ENCODE measurements at places on chromosomes 7 and 10.

DNA sequence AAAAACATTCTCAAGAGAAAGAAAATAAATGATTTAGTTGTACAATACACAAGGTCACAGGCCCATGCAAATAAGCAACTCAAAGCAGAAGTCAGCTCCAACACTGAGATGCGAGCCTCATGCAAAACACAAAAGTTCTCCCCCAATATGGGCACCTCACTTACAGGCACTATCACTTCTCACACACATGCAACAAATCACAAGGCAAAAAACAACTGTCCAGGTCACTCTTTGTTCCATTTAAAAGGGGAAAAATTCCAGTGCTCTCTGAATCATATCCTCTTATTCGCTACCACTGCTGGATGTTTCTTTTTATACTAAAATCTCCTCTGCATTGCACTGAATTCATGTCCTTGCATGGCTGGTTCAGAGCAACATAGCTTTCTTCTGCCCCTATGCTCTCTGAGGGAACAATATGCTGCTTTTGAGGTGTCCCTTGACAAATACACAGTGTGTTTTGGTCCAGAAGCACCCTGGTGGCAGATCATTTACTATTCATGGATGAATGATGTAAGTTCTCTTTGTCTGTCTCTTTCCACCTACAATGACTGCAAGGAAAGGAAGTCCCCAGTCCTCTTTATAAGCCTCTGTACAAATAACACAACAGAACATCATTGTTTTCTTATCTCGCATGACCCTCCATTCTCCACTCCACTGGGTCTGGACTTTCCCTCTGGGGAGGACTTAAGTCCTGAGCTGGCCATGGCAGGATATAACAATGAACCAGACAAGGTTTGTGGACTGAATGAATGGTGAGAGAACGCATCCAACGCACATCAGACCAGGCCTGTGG lies 85.4 kb upstream of the GSDME start:
- DNase-seq = no peak

- no peak for DNase-seq
Observed at GRCh38 chr10:103653581-103654037, 160.1 kb downstream of the NEURL1 start.

- DNase-seq = no peak
Observed at GRCh38 chr10:29968585-29968984, 90.8 kb downstream of the JCAD start.

DNA sequence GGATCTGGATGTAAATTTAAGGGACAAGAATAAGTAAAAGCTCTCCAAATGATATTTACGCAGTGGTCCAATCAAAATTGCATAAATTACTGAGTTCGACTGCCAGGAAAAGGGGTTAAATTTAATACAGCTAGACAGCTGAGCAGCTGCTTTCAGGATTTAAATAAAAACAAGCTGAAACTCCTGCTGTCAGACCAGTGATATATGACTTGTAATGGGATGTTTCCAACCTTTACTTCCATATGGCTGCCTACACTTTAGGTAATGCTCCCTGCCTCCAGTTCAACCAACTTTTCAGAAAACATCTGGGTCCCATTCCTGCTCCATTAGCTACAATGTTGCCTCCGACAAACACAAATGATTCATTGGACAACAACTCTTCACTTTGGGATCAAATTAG lies 326.3 kb upstream of the DGKB start:
- DNase-seq = no peak

- DNase-seq = no peak
Observed at GRCh38 chr10:64288404-64288803, 767.2 kb downstream of the REEP3 start.

- no peak for DNase-seq
Observed at GRCh38 chr7:150990416-150991186, at the start of gene NOS3. Gene NOS3 (plus strand): TSS chr7:150991017. CDS start chr7:150993804, 2,787 bp downstream.

GRCh38 chr10:69074532-69074931 lies 13.4 kb upstream of the SRGN start:
- DNase-seq = no peak

- DNase-seq = no peak
Observed at GRCh38 chr10:7196284-7196683, 214.6 kb downstream of the SFMBT2 start.

DNA sequence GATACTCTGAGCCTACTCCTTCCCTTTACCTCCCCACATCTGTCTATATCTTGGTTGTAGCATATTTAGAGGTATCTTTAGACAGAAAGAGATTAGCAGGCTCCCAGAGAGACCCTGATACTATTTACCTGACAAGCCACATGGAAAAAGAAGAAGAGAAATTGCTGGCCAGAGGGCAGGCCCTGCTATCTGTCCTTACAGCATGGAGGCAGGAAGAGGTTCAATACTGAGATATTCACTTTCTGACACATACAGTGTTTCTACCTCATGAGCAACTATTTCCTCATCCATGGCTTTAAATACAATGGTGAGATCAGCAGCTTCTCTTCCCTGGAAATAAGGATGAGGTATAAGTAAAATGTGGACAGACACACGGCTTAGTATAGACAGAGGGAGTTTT lies 33.9 kb upstream of the TSPAN13 start:
- no peak for DNase-seq

DNA sequence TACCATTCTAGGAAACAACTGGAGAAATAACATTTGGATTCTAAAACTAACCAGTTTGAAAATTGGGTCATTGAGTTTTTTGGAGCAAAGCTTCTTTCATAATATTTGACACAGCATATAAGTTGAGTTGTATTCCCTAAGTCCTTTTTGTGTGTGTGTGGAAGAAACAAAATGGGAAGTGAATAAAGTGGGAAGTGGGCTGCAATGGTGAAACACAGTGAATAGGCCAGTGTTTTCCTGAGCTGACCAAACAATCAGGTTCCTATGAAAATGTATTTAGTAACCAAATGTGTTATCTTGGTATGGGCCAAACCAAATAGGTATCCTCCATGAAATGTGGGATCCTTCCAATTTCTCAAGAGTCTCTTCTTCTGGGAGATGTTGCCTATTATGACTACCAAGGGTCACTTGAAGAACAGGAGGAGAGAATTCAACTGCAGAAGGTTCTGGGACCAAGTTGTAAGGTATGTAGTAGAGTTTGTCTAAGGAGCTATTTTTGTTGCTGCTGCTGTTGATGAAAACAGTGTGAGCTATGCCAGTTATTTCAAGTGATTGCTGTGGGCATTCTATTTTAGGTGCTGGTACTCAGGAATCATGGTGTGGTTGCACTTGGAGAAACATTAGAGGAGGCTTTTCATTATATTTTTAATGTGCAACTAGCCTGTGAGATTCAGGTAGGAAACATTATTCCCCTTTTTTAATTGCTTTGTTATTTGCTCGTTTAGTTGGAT lies 88.3 kb upstream of the MXI1 start:
- DNase-seq = no peak

DNA sequence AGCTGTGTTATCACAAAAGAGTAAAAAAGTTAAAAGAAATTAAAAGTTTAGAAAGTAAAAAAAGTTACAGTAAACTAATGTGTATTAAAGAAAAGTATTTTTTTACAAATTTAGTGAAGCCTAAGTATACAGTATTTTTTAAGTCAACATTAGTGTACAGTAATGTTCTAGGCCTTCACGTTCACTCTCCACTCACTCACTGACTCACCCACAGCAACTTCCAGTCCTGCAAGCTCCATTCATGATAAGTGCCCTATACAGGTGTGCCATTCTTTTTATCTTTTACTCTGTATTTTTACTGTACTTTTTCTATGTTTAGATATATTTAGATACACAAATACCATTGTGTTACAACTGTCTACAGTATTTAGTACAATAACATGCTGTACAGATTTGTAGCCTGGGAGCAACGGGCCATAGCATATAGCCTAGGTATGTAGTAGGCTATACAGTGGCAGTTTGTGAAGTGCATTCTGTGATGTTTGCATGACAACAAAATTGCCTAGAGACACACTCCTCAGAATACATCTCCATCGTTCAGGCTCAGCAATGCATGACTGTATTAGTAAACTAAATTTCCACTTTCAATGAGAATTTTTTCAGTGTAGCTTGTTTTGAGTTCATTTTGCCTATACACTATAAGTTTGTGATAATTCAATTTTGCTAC lies 539.9 kb upstream of the C7orf33 start:
- no peak for DNase-seq

DNA sequence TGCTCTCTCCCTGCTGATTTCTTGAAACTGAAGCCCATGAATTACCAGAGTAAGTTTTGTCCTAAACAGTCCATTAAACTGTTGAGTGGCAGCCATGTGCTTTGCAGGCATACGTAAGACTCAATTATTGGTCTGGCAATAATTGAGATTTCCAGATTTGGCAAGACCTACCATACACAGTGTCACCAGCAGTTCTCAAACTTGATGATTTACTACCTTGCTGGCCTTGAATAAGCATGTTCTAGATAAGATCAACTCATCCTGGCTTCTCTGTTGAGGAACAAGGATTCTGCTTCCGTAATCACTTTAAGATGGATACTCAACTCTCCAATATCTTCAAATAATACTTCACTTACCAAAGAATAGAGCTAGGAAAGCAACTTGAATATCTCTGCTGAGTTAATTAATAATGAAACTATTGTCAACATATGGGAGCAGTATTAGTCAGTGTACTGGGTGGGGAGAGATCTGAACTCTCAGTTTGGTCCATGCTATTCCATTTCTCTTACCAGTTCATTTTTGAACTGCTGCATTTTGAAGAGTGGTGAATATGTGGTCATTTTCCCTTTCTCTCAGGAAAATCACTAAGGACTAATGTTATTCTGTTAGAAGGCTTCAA lies 181.4 kb downstream of the IPMK start:
- DNase-seq = no peak

GRCh38 chr7:5661942-5662341 lies 119.5 kb downstream of the RNF216 start:
- peak; percentile 49 for DNase-seq

GRCh38 chr7:150848111-150848510 lies 4.2 kb upstream of the AOC1 start:
- no peak for DNase-seq

- DNase-seq = no peak
Observed at GRCh38 chr7:95602421-95602820, 6.1 kb upstream of the PDK4 start.

GRCh38 chr7:112336936-112337576 lies 113.2 kb upstream of the IFRD1 start:
- no peak for DNase-seq

- no peak for DNase-seq
Observed at GRCh38 chr10:75469006-75469616, 37.7 kb downstream of the LRMDA start.

DNA sequence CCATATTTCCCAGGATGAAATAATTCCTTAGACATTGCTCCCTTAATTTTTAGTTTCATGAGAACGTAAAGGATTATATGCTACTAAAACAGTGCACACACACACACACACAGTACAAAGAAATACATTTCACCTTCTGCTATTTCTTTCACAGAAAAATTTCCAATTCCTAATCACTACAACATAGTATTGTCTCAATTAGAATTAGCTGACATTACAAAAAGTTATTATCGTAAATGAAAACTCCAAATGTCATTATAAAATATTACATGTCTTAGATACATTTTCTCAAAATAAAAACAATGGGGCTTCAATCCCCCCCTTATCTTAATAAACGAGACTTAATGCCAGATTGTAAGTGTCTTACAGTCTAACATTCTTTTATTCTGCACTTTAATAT lies 12.3 kb upstream of the RUFY2 start:
- no peak for DNase-seq

GRCh38 chr7:136845899-136846465 lies 22.5 kb upstream of the CHRM2 start:
- no peak for DNase-seq

- DNase-seq = no peak
Observed at GRCh38 chr7:15209429-15209828, 306.9 kb upstream of the DGKB start.

DNA sequence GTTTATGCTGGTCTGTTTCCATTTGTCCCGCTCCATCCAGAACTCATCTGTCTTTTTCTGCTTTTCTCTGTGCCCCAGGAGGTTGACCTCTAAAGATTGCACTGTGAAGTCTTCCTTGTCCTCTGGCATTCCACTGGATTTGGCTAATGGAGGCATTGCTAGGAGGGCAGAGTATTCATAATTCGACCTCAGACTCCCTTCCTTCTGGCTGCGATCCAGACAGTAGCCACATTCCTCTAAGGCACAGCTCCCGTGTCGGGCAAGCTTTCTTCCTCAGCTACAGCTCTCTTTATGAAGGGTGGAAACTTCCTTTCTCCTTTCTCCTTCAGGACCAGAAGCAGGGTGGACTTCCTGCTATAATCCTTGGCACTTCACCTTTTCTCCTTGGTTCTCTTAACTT lies 175.9 kb downstream of the BAMBI start:
- no peak for DNase-seq

- no peak for DNase-seq
Observed at GRCh38 chr7:17097668-17098297, 200.7 kb upstream of the AHR start.

- DNase-seq = no peak
Observed at GRCh38 chr10:84990713-84991112, 662.3 kb downstream of the CCSER2 start.

DNA sequence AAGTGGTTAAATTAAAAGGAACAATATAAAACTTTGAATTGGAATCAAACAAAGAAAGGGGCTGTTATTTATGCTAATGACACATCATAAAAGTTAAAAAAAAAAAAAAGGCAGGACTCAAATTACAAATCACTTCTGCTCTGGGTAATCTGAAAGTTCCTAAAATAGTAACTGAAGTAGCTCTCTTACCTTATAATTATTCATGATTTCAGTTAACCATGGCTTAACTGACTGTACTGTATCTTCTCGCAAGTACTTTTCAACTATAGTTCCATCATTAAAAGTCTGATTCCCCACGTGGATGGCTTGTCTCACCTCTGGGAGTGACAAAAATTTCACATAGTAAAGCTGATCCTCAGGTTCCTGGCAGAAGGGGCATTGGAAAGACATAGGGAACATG lies 82.5 kb downstream of the CPVL start:
- DNase-seq = no peak

DNA sequence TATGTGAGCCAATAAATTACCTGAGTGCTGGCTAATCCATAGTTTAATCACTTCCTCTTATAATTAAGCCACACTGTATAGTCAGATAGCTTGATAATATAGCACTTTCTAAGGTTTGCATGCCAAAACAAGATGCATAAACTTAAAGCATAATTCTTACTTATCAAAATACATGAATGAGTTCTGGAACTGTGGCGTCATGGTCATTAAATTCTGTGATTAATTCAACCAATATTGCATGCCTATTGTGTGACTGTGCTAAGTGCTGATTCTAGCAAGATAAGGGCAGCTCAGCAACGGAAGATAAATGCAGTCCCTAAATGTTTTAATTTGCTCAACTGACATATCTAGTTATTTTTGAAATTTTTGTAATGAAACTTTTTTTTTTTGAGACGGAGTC lies 29.7 kb downstream of the HOXA1 start:
- DNase-seq = no peak

DNA sequence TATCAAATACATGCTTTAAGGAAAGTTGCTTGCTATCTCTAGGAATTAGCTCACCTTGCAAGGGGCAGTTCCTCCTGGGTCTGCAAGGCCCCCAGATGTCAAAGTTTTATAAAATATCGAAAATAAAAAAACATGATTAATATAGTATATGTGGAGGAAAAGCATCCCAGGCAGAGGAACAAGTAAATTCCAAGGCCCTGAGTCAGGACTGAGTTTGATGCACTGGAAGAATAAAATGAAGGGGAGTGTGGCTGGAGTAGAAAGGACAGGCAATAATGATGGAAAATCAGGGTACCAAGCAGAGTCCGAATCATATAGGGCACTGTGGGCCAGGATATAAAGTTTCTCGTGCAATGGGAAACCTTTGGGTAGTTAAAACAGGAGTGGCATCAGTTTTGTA lies 112.4 kb upstream of the EEPD1 start:
- DNase-seq = no peak

GRCh38 chr10:43973801-43974200 lies 325.1 kb upstream of the ZNF32 start:
- DNase-seq = no peak

- DNase-seq = no peak
Observed at GRCh38 chr7:74709880-74710671, 52.6 kb downstream of the GTF2I start.
